ENCODE measurements at places on chromosomes 1 and 21. TPM values are rescaled to one million over a fixed set of nuclear protein-coding genes. Genes with fewer than 3 reads are reported as not detected.

Gene PM20D1
- total RNA-seq = 0.31 TPM

Gene PDC
- not detected for total RNA-seq

Gene DIO1
- total RNA-seq = not detected

Gene OR2L2
- 0.05 TPM for total RNA-seq

Gene NBPF4
- not detected for total RNA-seq

Gene LCE1E
- not detected for total RNA-seq

Gene LRIF1
- total RNA-seq = 15.4 TPM

All from left cardiac atrium (tissue), 4 donors.